Dorsolateral prefrontal cortex (tissue), 122 donors: ENCODE measurements at places on chromosomes 12 and 14.

DNA sequence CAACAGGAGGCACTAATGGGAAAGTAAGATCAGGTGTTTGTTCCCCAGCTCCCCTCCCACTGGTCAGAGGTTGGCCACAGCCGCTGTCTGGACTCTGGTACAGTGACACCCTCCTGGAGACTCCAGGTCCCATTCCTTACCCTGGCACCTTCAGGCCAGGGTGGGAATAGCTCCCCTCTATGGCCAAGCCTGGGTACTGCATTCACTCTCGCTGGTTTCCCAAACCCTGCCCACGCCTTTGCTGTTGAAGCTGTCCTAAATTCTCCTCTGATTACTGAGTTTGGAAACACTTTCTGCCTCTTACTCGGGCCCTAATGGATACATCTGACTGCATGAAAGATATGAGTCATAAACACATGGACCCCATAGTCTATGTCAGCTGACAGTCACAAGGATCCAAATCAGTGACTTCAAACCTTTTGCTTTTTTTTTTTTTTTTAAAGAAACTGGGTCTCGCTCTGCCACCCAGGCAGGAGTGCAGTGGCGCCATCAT, 17.9 kb downstream of the HRK start:
- DNase-seq: no peak

DNA sequence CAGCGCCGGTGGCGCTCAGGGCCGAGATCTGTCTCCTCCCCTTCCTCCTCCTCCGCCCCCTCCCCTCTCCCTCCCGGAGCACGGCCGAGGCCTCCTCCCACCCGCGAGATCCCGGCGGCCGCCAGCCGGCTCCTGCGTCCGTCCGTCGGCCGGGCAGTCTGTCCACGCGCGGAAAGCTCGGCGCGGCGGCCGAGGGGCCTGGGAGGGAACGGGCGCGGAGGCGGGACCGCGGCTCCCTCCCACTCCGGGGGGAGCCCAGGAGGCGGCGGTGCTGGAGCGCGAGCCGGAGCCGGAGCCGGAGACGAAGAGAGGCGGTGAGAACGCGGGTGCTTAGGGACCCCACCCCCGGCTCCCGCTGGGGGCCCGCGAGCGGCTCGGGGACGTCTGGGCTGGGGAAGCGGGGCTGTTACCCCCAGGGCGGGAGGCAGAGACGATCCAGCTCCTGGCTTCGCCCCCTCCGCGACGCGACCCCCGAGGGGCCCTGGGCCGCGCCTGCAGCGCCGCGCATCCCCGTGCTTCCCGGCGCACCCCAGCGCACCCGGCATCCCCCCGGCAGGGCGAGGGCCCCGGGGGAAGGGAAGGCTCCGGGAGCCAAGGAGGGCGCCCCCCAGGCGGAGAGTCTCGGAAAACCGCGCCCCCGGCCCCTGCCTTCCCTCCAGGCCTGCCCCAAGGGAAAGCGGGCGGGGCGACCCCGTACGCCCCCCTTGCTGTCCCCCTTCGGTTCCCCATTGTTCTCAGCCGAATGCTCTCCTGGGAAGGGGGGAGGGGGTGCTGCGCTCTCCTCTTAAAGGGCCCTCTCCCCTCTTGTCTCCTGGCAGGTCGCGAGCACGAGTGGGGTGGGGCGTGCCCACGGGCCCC, at the start of gene DTX1:
DTX1 (plus strand) TSS at position 100 of the 858 bp plus-strand sequence. CDS start 1,463 bp downstream, outside the sequence.
- peak; percentile 52 for DNase-seq

GRCh38 chr12:95319694-95320331, 102.2 kb downstream of the VEZT start:
- no peak for DNase-seq

DNA sequence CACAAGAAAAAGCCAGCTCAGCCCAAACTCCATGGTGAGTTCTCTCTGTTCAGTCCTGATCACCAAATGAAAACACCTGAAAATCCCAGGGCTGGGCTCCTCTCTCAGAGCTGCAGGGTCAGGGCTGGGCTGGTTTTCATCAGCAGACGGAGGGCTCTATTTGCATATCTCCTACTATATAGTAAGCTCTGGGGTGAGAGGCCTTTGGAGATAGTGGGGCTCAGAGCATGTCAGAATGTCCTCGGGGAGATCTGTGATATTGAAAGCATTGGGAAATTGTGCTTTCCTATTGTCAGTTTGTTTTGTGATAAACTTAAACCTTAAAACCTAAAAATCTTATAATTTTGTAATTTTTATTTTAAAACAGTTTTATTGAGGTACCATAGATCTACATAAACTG, 742.6 kb downstream of the TMEM121 start:
- DNase-seq: no peak

DNA sequence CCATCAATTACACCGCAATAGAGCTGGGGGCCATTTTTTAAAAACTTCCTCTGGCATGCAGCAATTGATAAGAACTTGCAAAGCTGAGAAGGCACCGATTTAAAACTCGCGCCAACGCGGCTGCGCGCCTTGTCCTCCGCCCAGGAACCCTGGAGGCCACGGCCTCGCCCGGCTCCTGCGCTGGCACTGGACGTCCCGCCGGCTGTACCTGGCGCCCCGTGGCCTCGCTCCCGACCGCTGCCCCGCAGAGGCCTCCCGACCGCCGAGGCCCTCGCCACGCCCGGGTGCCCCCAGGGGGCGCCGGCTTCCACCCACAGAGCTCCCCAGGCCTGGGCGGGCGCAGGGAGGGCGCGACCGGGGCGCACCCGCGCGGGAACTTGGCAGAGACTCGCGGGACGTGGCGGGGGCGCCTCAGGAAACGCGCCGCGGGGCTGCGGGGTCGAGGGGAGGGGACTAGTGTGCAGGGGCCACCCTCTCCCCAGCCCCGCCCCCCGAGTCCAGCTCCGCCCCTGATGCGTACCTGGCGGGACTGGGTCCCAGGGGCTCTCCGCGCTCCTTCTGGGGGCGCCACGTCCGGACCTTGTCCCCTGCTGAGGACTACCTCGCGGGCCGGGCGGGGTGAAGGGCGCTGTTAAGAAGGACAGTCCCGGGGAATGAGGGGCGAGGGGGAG, 65.7 kb downstream of the TNFAIP2 start:
- DNase-seq: no peak

- DNase-seq: no peak
Observed at GRCh38 chr12:57764662-57765002, 2.2 kb downstream of the CYP27B1 start.

- no peak for DNase-seq
Observed at GRCh38 chr12:78580296-78580695, 284.3 kb upstream of the SYT1 start.

DNA sequence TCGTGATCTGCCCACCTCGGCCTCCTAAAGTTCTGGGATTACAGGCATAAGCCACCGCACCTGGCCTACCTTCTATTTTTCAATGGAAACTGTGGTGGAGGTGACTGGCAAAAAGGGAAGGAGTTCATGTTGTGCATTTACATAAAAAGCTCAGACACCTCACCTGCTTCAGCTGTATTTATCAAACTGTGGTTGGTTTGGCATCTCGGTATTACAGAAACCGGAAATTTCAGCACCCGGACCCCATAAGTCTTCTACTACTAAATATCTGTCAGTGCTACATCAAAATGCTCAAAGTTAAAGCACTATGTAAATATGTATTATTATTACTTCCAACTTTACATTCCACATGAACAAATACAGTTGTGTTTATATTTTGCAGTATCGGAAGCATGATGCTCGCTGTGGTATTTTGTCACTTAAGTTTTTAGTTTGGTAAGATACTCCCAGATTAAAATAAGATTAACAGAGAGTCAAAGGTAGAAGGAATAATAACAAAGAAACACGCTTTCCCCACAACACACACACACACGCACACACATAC, 95.4 kb downstream of the ITPR2 start:
- no peak for DNase-seq

GRCh38 chr12:82124711-82125380, 233.3 kb downstream of the CCDC59 start:
- no peak for DNase-seq

DNA sequence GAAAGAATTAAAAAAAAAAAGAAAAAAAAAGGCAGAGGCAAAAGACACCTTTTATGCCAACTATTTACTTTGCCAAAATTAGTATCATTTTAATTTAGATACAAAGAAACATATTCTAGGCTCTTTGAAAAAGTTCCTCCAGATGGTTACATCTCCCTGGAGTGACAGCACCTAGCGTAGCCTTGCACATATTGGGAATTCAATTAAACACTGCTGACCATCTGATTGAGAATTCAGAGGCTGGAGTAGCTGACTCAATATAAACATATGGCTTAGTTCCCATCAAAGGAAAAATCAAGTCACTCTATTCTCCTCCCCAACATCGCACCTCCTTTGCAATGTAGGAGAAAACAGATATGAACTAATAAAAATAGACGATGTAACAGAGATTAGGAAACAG, 36.4 kb downstream of the ANKS1B start:
- DNase-seq: no peak

DNA sequence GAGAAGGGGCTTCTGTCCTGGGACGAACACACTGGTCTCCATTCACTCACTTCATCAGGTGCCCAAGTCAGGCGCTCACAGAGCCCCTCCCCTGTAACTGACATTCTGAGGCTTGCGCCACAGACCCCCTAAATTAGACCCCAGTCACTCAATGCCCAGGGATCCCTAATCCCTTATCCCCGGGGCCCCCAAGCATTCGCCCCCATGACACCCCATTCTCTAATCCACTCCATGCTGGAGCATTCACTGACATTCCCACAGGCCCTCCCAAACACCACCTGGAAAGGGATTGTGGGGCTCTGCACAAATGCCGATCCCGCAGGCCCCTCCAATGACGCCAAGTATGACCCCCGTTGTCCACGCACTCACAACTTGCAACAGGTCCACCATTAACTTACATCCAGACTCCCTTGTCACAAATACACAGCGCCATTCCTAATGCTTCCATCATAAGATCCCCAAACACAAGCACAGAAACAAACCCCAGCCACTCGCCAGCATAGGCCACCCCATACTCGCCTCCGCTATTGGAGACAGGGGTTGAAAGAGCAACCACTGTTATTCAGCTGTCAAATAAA, 1.5 kb downstream of the ZNF605 start:
- no peak for DNase-seq

GRCh38 chr14:28608443-28608842, 158.1 kb upstream of the FOXG1 start:
- peak; percentile 30 for DNase-seq

GRCh38 chr12:123126294-123127181, 24.4 kb downstream of the PITPNM2 start:
- no peak for DNase-seq

DNA sequence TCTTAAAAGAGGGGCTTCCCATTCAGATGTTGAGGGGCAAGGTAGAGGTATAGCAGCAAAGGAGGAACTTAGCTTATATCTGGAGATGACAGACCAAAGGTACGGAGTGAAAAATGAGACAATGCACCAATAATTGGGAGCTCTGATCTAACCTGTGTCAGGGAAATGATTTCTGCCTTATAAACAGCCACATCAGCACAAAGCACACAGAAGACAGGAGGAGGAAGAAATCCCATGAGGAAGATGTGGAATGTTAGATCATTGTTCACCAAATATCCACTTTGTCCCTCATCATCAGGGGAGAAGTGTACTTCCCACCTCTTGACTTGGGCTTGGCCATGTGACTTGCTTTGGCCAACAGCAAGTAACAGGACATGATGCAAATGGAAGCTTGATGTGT, 93.7 kb upstream of the WSCD2 start:
- DNase-seq: no peak

DNA sequence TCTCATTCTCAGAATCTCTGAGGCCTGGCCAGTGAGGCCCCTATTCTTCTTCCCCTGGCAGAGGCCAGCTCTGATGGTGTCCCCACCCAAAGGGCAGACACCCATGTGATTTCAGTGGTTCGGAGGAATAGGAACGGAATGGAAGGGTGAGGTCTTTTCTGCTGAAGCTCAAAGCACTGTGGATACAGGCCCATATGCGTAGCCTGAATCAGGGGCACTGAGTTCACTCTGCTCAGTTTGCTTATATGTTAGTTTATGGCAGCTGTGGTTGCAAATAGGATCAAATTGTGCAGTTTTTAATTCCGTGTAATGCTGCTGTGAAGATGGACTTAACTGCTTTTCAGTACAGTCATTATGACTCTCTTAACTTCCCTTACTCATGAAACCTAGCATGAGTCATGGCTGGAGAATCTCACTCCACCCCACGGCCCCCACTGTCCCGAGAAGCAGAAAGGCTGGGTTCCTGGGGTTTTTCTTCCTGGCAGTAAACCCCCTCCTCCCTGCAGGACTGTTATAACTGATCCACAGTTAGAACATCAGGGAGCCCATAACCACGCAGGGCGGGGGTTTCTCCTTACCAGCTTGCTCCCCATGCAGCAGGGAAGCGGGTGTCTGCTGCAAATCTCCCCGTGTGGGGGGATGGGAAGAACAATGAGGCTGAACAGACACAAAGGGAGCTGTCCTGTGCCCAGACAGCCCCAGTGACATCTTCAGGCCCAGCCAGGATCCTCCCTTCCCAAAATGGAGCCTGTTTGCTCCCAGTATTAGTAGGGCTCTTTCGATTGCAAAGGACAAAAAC, 122.7 kb downstream of the SLC38A6 start:
- no peak for DNase-seq

DNA sequence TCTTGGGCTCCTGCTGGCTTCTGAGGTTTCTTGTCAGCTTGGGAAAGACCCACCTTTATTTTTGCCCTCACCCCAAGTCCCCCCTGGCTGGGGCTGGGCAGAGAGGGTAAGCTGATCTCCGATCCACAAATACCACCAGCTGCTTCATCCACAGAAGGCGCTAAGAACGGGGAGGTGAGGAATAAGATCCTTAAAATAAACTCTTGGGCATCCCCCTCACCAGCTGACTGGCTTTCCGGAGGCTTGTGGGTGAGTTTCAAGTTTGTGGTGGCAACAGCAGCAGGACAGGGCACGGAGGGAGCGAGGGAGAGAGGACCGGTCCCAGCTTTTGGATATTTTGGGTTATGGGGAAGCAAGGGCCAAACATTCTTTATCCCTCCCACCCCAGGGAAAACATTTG, 20.8 kb upstream of the HSPB8 start:
- DNase-seq: peak; percentile 62

DNA sequence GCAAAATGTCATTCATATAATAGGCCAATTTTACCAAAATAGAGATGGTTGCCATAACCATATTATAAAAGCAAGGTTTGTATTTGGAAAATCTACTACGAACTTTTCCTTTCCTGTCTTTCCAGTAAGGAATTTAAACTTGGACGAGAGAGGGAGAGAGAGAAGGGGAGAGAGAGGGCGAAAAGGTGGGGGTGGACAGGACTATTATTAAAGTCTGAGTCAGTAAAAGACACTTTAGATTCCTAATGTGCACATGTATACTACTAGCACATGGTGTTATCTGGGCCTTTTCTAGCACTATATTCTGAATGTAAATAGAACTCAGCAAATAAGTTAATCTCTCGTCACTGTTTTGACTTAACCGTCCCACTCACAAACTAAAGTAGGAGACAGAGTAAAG, 30.4 kb upstream of the FBLN5 start:
- DNase-seq: no peak

- DNase-seq: no peak
Observed at GRCh38 chr14:57576498-57576897, 82.8 kb upstream of the CCDC198 start.
